ENCODE measurements at places on chromosomes 2 and 18.
A peak's percentile ranks its signal among the peaks of the same experiment; 100 is the strongest.

DNA sequence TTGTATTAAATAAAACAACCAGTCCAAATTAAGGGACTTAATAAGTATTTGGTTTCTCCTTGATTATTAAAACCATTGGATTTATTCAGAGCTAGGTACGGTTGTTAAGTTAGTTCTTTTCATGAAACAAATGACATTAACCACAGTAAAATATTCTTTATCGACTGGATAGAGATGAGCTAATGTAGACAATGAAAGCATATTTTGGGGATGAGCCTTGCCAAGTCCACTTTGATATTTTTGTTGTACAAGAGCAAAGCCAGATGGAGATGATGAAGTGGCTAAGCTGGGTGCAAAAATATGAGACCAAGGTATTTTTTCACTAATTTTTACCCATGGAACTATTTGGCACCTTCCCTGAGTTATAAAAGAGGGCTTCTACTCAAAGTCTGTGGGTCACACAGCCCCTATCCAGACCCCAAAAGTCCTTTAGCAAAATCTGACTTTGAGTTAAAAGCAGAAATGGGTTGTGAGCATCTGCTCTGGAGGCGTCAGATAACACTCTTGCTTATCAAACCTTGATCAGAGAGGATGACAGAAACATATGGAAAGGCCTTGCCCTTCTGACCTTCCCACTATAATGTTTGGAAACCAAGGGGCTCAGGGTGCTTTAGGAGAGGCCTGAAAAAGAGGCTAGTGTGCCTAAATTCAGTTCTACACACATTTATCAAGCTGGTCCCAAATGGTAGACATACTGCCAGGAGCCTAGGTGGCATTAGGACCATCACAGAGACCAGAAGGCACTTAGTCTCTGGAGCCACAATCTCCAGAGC, 456.8 kb downstream of the MTX2 start:
- no peak for DNase-seq

- no peak for DNase-seq
Observed at GRCh38 chr2:111045771-111046444, 74.8 kb upstream of the BCL2L11 start.

DNA sequence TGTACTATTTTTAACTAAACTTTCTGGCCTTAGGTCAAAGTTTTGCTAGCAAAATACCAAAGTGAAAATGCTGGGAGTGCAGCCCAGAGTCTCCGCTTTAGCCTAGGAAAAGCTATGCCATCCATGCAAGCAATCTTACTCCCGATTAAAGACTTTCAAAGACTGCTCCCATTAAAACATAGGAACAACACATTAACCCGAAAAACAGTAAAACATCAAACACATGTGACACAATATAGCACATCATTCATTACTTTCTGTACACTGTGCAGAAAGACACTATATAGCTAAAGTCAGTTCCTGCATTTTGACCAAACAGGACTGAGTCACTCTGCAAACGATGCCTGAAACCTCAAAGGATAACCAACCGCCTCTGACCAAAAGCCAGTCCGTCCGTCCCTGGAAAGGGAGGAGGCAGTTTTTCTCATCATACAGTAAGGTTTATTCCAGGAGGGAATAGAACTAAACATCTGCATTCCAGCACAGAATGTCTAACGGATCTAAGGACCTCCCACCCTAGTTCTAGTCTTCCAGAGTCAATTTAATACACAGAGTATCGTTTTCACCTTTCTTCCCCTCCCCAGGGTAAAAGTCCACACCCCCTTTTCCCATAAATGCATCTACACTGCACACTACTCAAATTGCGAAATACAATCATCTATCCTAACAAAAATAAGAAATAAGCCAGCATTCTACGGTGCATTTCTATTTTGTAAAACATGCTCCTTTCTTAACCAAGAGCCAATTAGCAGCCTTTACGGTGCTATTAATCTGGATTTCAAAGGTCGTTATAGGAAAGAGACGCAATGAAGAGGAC, 1.7 kb downstream of the ROCK2 start:
- peak; percentile 36 for DNase-seq

DNA sequence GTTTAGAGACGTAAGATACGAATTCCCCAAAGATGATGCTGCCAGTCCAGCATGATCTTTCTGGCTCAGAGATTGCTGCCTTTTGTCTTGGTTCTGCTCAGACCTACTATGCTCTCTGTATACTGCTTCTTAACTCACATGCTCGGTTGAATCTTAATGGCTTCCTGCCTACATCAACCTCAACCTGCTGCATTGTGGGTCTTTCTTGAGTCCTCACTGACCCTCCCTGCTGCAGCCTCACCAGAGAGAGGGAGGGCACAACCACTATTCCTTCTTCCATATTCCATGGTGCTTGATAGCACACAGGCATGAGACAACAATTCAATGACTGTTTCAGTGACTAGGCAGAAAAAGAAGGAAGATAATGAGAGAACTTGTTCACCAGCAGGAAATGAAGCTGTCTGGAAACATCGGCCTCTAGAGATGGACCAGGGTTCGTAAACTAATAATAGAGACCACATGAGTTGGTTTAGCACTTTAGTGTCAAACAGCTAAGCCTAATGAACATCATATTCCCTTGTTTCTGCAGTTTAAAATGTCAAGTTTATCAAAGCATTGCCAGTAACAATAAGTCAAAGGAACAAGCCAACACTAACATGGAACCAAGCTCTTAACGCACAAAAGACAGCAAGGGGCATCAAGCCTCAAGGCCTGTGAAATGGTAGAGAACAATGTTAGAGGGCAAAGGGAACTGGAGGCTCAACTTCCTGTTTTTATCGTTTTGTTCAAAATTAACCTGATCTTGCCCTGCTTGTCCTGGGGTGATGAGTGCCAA, 333.9 kb downstream of the PDE11A start:
- no peak for DNase-seq

DNA sequence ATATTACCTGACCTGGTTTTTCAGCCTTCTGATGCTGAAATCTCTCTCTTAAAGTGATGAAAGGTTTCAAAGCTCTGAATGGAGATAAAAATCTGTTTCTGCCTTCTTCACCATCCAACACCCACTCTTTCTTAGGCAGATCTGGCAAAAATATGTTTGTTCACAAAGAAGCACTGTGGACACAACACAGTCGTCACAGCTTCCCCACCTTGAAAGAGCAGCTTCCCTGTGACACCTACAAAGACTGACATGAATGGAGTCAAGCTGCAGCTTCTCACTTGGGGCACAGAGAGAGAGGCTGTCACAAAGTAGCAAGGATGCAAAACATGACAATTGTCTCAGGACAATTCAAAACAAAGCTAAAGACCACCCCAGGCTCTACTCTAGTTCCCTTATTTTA, 86.5 kb downstream of the ICOS start:
- DNase-seq = no peak

GRCh38 chr2:242029422-242030225, 160.1 kb downstream of the RTP5 start:
- DNase-seq = no peak

- DNase-seq = no peak
Observed at GRCh38 chr2:98793897-98794830, 63.2 kb upstream of the MGAT4A start.

DNA sequence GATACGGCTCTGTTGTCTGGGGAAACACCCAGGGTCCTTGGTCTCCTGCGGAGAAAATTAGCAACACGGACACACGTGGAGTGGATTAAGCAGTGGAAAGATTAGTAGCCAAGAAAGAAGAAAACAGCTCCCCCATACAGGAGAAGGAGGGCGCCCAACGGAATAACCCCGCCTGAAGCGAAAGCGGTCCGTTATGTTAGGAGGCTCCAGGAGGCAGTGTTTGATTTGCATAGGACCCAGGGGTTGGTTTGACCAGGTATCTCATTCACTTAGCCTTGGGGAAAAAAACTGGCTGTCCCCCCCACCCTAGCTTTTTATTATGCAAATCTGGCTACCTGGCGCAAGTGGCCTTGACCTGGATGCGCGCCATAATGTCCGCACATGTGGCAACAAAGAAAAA, 170.1 kb upstream of the KYNU start:
- no peak for DNase-seq

GRCh38 chr18:33184175-33184574, 256.3 kb downstream of the CCDC178 start:
- no peak for DNase-seq

GRCh38 chr2:71570951-71571460, 117.6 kb downstream of the DYSF start:
- no peak for DNase-seq

DNA sequence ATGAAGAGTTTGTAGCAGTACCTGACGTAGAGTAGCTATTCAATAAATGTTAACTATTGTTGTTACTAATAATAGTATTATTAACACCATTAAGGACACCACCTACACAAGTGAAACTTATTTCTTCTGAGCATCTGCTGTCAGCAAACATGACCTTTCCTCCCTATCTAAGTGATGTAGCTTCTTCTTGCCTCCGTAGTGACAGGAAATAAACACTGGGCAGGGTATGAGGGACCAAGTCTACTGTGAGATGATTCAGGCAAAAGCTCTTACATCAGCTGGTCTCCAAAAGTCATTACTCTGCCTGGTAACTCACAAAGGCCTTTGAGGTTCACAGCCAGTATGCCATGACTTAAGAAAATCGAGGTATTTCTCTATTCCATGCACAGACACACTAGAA, 750.5 kb downstream of the CPS1 start:
- no peak for DNase-seq

GRCh38 chr18:75167759-75168618, 41.0 kb downstream of the PTGR3 start:
- DNase-seq = no peak

DNA sequence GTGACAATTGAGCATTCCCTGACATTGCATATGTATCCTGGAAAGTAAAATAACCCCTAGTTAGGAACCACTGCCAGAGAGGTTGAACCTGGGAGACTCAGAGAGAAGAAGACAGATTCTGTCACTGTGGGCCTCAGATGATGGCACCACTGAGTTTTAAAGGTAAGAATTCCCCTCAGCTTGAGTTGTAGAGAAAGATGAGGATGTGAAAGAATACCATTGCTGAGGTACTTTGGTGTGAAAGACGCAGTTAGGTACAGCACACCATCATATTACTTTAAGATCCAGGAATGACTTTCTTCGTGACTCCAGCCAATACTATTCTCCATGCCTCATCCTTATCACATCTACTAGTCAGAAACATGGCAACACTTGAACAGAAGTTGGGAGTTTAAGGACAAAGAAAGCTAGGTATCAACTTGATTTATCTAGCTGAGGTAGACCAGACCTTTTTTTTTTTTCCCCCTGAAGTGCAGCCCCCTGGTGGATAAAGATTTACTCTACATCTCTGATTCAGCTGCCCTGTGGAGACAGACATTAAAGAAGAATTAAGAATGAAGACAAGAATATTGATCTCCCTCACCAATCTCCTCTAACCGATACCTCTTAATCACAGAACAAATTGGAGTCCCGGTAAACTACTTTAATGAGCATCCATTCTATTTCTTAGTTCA, 630.5 kb upstream of the FANCL start:
- DNase-seq = no peak

DNA sequence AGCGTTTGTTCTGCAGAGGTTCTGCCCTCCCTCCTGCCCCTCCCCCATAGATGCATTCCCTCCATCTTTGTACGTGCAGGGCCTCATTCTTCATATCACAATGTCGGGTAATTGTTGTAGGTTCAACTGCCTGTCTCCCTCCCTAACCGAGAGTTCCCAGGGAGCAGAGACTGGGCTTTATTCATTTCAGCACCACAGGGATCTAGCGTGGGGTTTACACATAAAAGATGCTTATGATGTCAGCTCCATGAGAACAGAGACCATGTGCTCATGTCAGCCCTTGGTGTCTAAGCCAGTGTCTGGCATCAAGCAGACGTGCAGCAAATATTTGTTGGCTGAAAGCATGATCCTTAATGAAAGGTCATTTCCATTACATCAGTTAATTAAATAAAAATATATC, 298.9 kb upstream of the TRIB2 start:
- no peak for DNase-seq

DNA sequence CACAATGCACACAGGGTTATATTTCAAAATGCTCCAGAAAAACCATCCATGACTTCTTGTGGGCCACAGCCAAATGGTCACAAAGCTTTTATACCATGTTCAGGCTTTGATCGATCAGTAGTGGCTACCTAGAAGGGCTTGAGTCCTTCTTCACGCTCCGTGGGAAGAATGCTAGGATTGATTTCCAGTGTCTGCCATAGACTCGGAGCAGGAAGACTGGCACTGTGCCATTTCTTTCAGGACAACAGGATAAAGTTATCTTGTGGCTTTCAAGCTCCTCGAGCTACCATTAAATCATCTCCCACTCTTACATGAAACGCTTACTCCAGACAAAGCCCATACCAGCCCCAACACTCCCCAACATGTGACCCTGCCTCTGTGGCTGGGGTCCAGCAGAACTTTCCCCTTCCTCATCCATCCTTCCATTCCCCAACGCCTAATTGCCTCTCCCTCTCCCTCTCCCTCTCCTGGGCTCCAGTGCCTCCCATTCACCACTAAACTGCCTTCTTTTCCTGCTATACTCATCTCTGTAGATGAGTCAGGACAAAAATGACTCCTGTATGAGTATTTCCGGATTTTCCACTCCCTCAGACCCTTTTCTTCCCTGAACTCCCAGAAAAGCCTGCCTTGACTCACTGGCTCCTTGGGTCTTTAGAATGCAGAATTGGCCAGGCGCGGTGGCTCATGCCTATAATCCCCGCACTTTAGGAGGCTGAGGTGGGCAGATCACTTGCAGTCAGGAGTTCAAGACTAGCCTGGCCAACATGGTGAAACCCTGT, 40.9 kb downstream of the ADD2 start:
- no peak for DNase-seq

DNA sequence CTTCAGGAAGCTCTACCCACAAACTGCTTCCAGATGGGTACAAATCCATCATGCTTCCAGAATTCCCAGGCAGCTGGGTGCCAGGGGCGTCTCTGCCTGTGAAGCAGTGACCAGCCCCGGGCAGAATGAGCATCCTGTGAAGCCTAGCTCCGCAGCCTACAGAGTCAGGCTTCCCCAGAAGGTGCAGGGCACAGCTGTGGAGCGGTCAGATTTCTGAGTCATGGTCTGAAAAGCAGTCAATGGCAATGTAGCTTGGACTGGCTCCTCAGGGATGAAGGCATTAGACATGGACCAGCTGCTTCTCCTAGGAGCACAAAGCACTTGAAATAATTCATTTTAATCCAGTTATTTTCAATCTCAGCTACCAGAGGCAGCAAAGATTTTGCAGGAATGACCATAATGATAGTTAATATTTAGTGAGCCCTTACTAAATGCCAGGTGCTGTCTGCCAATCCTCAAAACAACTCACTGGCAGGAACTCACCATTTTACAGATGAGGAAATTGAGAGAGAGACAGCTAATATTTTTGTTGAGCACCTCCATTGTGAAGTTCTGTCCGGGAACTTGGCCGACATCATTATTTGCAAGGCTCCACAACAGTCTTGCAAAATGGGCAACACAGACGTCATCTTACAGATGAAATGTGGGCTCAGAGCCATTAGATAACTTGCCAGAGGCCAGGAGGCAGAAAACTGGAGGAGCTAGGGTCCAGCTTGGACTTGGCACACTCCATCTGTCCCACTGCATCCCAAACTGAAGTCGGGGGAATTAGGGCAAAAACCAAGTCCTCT, 31.7 kb downstream of the ACMSD start:
- DNase-seq = no peak

- no peak for DNase-seq
Observed at GRCh38 chr2:39020383-39020782, 100.5 kb downstream of the SOS1 start.

Data from NCI-H1105 treated with DMSO at 0.1 percent for 48 hours (cell line).